Vagina (tissue), 2 donors: ENCODE measurements at places on chromosomes 13 and 19. TPM values are rescaled to one million over a fixed set of nuclear protein-coding genes. Genes with fewer than 3 reads are reported as not detected.

GRCh38 chr13:43782686-43783085, 4.1 kb downstream of the ENOX1 start:
- no peaks in the 10 kb centered on the region for H3K36me3 ChIP-seq
- H3K4me1 ChIP-seq: peaks cover 25% of the 10 kb centered on the region
- no peak for DNase-seq
- H3K27me3 ChIP-seq: no peaks in the 10 kb centered on the region

Gene GAS6
- total RNA-seq: 215 TPM

Gene RGL3
- total RNA-seq: 19.6 TPM

Gene PCDH17
- 10.1 TPM for total RNA-seq

GRCh38 chr19:45460807-45461347, 6.9 kb upstream of the FOSB start:
- H3K4me3 ChIP-seq: no peak overlapping the region
- H3K27me3 ChIP-seq: no peaks in the 10 kb centered on the region
- no peak overlapping the region for H3K27ac ChIP-seq
- DNase-seq: no peak
- peaks cover 9% of the 10 kb centered on the region for H3K4me1 ChIP-seq
